ENCODE measurements at places on chromosomes 16 and 17.

DNA sequence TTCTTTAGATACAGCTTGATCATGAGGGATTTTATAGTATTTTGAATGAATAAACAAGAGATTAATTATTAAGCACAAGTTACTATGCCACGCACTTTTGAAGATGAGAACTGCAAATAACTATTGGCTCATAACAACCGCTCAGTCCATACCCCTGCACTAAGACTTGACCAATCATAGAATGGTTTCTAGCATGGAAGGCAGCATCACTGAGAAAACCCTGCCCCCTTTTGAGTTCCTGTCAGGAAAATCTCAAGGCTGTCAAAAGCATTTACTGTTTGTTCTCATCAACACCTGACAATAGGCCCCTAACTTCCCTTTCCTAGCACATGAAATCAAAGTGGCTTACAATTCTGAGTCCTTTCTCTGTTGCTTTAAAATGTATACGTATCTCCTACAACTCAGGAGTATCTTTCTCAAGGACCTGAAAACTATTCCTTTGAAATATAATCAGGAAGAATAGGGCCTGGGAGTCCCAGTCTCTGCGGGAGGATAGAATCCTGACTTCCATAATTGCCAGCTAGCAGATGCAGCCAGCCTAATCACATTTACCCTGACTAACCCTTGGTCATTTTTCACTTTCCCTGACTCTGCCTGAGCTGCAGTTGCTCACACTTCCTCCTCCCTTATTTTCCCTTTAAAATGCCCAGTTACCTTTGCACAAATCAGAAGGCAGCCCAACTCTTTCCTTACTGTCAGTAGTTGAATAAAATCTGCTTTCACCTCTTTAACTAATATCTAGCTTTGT, 9.1 kb upstream of the MMD start:
- no peak for DNase-seq

DNA sequence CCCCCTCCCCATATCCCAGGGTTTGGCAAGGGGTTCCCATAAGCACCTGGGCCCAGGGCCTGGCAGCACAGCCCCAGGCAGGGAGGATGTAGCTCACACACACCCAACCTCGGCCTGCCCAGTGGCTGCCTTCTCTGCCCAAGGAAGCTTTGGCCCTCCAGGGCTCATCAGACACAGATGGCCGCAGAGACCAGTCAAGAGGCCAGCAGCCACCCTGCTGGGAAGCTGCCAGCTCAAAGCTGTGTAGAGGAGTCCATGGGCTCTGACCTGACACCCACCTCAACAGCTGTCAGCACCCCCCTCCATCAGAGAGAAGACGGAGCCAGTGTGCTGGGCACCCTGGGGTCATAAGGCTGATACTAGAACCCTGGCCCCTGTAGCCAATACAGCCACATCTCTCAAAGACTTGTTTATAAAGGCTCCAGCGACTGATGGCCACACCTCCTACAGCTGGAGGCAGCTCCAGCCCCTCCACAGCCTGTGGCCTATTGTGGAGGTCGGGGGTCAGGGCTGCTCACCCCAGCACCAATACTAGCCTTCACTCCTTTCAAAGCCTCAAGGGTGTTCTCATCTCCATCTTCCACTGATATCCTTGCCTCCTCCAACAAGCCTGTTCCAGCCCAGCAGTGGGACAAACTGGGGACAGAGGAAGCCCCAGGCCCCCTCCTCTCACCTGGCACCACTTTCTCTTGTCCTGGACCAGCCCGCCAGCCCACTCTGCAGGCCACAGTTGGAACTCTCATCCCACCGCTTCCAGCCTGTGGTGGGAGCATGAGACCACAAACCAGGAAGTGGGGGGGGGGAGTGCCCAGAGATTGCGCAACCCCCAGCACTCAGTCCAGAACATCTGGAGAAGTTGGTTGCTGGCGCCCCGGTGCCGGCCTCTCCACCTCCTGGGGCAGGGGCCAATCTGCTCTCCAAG, 2.2 kb upstream of the MPG start:
- DNase-seq: peak; percentile 85

DNA sequence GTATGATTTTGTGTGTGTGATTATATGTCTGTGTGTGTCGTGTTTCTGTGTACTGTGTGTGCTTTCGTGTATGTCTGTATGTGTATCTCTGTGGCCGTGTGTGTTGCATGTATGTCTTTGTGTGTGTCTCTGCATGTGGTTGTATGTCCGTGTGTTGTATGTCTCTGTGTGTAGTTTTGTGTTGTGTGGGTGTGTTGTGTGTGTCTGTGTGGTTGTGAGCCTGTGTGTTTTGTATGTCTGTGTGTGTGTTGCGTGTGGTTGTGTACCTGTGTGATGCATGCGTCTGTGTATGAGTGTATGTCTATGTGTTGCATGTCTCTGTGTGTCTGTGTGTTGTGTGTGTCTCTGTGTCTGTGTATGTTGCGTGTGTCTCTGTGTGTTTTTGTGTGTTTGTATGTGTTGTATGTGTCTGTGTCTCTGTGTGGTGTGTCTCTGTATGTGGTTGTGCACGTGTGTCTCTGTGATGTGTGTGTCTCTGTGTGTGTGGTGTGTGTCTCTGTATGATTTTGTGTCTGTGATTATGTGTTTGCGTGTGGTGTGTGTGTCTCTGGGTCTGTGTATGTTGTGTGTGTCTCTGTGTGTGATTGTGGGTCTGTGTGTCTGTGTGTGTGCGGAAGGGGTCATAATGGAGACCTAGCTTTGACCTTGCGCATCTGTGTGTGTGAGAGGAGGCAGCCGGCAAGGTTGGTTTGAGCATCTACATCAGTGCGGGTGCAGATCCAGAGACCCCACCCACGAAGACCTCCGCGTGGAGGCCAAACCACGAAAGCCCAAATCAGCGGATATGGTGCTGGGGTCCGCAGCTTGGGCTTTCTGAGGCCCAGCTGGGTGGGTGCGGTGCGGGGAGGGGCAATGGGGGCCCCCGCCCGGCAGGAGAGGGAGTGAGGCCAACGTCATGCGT, 212.6 kb upstream of the GSE1 start:
- DNase-seq: no peak

DNA sequence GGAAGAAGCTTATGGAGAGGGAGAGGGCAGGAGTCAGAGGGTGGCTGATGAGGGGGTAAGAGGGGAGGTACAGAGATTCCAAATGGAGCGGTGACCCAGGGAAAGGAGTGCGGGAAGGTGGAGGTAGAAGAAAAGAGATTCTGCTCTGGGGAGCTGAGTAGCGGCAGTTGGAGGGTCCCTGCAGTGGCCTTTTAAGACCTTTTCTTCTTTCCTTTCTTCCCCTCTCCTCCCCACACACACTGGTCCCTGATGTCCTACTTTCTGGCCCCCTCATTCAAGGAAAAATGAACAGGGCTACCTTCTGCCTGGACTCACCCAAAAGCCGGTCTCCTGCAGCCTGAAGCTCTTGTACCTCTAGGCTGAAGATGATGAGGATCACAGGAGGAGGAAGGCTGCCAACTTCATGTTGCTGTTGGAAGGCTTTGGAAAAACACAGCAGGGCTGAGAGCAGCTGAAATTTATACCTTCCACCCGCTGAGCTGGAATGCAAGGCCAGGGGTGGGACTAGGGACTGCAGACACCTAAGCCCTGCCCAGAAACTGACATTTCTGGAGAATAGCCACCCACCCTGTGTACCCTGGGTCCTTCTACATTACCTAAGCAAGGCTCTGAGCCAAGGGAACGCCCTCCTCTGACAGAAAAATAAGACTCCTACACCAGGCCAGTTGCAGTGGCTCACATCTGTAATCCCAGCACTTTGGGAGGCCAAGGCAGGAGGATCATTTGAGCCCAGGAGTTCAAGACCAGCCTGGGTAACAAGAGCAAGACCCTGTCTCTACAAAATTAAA, 9.4 kb upstream of the HEATR6 start:
- peak; percentile 54 for DNase-seq

- no peak for DNase-seq
These were observed 44.6 kb downstream of the NDEL1 start for GRCh38 chr17:8480011-8480976.

- no peak for DNase-seq
These were observed 157.6 kb downstream of the CPPED1 start for GRCh38 chr16:12646098-12646489.

DNA sequence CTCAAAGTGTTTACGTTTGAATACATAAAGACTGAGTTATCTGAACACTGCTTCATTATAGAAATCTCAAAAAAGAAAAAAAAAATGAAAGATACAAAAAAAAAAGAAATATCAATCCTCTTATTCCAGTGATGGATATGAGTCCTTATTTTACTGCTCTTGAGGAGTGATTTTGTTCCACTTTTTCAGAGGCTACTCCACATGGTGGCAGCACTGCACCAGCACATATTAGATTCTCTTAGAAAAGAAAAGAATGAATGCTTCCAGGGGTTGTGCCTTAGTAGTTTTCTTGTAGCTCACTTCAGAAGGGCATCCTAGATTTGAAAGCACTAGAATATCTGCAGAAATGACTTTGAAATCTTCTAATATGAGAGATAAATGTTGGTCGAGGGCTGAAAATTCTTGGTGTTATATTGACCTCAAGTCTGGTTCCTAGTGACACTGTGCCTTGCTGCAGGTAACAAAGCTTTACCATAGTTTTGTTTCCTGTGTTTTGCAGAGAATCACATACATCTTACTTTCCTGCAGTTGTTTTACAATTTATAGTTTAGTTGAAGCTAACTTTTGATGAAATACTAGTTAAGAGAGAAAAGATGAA, 25.9 kb downstream of the AP2B1 start:
- DNase-seq: peak; percentile 63

GRCh38 chr17:34652021-34652555, 72.7 kb downstream of the TMEM132E start:
- no peak for DNase-seq

DNA sequence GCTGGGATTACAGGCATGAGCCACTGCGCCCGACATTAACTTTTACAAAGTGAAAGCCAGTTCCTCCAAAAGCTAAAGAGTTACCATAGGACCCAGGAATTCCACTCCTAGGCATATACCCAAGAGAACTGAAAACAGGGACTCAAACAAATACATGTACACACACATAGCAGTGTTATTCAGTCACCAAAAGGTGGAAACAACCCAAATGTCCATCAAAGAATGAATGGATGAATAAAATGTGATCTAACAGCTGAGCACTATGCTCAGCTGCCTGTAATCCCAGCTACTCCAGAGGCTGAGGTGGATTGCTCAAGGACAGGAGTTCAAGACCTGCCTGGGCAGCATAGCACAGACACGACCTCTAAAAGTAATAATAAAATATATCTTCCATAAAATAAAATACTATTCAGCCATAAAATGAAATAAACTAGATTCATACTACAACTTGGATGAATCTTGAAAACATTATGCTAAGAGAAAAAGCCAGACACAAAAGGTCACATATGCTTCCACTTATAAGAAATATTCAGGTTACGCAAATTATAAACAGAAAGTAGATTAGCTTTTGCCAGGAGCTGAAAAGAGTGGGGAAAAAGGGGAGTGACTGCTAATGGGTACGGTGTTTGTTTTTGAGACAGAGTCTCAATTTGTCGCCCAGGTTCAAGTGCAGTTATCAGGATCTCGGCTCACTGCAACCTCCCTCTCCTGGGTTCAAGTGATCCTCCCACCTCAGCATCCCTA, 9.3 kb upstream of the USP7 start:
- peak; percentile 63 for DNase-seq

GRCh38 chr16:797120-797420, 3.5 kb downstream of the GNG13 start:
- no peak for DNase-seq

GRCh38 chr16:75983296-75983695, 257.0 kb upstream of the CPHXL start:
- no peak for DNase-seq

DNA sequence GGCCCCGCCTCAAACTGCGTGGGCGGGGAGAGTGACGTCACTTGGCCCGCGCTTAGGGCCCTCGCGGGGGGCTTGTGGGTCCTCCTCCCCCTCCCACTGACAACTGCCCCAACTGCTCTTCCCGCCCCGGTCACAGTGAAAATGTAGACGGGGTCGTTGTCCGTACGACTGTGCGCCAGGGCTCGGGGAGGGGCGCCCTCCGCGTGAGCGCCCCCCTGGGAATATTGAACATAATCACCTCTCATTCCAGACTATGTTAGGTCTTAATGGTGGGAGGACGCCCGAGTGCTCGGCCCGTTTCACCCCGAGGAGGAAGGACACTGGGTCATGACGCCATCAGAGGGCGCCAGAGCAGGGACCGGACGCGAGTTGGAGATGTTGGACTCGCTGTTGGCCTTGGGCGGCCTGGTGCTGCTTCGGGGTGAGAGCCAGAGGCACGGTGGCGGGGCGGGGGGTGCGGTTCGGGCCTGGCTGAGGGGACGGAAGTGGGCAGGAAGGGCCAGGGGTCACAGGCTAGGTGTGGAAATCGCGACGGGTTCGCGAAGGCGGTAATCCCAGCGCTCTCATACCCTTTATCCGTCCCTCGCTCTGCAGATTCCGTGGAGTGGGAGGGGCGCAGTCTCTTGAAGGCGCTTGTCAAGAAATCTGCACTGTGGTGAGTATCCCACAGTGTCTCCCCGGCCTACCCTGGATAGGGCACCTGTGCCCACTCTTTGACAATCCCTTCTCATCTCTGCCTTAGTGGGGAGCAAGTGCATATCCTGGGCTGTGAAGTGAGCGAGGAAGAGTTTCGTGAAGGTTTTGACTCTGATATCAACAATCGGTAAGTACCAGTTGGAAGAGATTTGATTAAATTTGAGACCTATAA, at the start of gene ELP5:
ELP5 (plus strand) TSS at position 40 of the 868 bp plus-strand sequence; CDS start at position 376, 336 bp downstream.
- DNase-seq: peak; percentile 96

DNA sequence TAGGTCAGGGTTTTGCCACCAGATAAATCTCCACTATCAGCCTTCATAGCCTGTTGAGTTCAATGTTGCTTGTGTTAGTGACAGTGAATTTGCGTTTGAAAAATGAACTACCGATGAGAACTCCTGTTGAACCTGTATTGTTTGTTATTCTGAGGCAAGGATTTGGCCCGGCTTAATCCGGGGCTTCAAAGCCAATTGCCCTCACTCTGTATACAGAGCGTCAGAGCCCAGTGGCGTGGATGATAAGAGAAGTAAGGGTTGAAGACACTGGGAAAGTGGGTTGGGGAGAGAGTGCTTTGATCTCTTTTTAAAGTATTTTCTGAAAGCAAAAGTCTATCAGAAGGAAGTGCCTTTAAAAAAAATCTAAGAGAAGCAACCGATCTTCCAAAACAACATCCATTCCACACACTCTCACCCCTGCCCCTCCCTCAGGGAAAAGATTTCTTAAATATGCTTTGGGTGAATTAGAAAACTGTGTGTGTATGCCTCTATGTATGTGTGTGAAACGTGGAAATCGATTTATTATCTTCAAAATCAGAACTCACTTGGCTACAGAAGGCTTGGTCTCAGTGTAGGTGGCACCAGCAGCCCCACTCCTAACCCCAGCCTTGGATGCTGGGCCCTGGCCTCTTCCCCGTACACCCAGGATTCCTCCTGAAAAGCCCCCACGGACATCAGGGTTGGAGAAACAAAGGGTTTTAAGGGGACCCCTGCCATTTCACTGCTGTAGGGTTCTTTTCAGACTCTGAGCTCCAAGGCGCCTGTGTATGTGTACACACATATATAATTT, 8.8 kb downstream of the TBX4 start:
- DNase-seq: no peak

GRCh38 chr17:15414532-15415306, 52.7 kb downstream of the CDRT4 start:
- DNase-seq: no peak

DNA sequence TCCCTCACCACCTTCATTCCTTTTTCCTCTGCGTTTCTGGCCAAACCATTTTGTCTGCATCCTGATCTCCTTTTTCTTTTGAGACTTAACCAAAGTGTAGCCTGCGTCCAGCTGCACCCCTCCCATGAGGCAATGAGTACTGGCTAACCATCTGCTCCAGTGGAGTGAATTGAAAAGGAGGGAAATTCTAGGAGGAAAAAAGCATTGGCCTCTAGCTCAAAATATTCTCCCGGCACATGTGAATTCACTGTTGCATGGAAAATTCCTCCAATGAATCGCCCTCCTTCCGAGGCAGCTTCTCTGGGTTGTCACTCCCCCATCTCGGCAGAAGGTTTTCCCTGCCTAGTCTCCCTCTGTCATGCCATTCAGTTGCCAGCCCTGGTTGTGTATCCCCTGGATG, 5.6 kb downstream of the RAP1GAP2 start:
- DNase-seq: no peak
